ENCODE measurements at places on chromosomes 11 and 22.

GRCh38 chr11:99148352-99148751, 127.6 kb downstream of the CNTN5 start:
- no peak for DNase-seq

GRCh38 chr22:22380098-22381030, 128.2 kb downstream of the ZNF280B start:
- DNase-seq, result no peak

- DNase-seq, result no peak
Observed at GRCh38 chr11:117878314-117878938, 2.0 kb upstream of the FXYD6 start.

DNA sequence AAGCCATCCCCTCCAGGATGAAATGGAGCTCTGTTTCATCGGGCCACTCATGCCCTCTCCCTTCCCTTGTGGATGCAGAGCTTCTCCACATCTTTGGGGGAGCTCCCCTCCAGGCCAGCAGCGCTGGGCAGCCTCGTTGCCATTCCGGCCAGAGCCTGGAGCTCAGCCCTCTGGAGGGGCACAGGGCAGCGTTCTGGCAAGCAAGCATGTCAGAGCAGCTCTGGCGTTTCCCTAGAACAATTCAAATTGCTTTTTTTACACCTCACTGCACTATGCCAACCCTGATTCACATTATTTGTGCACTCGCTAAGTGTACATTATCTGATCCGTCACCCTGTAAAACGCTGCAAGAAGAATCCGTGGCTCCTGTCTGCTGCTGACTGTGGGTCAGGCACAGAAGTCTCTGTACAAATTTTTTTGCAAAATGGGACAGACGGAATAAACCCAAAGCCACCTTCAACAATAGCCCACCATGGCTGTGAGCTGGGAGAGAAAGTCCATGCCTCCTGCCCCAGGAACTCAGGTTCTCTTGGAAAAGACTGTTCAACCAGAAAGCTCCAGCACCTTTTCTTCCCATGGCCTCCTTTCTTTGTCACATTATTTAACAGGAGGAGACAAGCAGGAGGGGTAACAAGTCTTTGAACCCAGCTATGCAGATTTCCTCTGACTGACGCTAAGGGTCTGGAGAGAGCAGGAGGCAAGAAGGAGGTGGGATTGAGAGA, 139.5 kb upstream of the CADM1 start:
- DNase-seq, result no peak

DNA sequence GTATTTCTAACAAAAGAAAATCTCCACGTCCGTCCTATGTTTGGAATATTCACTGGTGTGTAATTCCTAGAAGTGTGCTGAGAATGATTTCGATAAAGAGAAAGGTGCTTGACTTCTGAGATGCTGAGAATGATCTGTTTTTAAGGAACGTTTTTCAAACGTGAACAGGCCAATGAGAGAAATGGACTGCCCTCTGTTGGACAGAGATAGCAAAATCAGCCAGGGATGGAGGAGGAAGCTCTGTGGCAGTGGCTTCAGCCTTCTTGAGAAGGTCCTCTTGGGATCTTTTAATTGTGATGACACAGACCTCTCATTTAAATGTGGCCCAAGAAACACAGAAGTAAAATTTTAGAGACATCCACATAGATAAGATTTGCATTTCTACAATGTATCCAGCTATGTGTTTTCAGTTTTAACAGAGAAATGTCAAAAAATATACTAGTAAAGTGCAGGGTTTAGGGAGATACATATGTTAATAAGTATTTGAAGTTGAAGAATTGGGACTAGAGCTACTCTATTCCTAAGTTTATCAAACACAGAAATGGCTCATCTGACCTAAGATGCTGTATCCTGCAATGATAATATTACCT, 84.0 kb upstream of the RCN1 start:
- peak; percentile 57 for DNase-seq

DNA sequence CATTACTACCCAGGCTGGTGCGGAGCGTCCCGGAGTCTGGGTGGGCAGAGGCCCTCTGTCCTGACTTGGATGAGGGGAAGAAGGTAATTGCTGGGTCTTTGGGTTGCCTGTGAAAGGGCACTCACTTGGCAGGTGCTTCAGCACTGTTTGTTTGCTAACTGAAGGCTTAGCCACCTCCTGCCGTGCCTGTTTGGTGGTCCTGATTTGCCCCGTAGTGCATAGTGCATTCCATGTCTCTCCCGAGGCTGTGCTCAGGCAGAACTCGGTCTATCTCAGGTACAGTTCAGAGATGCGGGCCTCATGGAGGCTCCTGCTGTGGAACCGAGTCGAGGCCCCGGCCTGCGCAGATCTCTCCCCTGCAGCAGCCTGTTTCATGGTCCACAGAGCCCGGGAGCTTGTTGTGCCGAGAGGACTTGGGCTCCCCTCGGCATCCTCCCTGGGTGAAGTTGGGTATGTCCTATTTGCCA, 146.2 kb downstream of the TBC1D22A start:
- DNase-seq, result no peak

- no peak for DNase-seq
Observed at GRCh38 chr11:103659206-103659618, 377.2 kb upstream of the DDI1 start.

DNA sequence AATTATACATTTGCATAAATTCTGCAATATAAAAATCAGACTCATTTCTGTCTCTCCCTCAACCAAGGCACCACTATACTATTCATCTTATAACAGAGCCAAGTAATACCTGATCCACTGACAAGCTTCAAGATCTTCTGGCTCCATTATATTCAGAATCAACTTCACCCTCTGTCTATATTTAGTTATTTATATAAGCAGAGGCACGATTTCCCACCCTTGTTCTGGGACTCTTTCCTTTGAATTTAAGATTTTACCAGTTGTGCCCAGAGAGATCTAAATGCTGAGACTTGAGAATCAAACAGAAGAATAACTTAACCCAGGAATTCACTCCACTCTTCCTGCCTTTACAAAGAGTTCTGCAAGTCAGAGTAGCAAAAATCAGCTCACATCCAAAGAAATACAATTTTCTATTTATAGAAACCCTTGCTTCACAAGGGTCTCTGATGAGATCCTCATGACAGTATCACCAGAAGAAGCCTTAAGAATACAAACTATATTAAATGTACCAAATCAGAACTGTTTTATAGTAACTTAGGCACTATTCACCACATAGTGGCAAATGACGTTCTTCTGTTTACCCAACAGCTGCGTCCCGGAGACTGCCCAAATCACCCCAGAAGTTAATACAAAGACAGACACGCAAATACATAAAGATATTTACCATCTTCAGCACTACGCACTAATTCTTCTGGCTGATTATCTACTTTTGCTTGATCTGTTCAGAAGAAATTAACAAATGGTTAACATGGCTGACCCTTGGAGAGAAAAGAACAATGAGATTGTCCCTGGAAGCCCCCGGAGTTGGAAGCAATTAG, 32.3 kb upstream of the CCDC89 start:
- no peak for DNase-seq

DNA sequence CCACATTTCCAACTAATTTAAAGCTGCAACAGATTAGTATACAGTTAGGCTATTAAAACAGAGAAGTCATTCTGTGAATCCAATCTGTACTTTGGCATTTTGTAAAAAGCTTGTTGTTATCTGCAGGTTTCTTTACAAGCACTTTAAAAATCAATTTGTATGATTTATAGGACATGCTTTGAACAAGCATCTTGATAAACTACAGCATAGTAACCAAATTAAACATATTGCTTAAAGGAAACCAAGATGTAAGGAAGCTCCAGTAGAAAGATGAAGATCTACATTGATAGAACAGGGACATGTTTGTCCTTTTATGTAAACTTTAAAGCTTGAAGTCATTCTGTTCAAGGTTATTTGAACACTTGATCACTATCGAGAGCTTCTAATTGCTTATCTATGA, 498.3 kb upstream of the CCDC90B start:
- DNase-seq, result no peak

- no peak for DNase-seq
Observed at GRCh38 chr11:6608011-6608410, 4.0 kb downstream of the TAF10 start.

DNA sequence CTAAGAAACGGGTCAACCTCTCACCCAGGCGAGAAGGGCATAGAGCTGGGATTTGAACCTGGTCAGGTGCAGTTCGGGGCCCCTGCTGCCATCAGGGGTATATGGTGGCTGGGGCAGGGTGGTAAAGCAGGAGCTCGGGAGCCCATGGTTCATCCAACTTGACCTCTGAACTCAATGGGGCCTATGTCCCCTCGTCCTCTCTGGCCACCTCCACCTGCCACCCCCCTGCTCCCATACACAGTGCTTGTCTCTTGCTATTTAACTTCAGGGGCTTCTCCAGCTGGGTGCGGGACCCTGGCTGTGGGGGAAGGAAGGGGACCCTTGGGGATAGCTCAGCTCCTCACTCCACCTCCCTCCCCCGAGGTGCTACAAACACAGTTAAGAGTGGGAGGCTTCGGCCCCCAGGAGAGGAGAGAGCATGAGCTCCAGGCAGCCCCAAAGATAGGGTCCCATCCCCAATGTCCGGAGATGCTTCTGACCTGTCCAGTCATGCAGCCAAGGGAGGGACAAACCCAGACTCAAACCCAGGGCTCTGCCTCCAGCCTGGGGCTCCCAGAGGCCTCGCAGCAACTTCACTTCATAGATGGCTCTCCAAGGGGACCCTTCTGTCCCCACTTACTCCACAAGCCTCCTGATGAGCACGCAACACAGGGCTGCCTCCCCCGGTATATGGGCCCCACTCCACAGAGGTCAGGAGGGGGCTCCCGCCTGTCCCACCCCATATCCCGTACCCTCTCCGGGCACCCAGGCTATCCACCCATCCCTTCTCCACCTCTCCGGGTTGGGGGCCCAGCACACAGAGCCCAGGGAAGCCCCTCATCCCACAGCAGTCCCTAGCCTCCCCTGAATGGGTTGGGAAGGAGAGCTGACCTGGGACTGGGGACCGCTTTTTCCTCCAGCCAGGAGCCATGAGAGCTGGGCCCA, 712 bp downstream of the IL2RB start:
- DNase-seq, result no peak

DNA sequence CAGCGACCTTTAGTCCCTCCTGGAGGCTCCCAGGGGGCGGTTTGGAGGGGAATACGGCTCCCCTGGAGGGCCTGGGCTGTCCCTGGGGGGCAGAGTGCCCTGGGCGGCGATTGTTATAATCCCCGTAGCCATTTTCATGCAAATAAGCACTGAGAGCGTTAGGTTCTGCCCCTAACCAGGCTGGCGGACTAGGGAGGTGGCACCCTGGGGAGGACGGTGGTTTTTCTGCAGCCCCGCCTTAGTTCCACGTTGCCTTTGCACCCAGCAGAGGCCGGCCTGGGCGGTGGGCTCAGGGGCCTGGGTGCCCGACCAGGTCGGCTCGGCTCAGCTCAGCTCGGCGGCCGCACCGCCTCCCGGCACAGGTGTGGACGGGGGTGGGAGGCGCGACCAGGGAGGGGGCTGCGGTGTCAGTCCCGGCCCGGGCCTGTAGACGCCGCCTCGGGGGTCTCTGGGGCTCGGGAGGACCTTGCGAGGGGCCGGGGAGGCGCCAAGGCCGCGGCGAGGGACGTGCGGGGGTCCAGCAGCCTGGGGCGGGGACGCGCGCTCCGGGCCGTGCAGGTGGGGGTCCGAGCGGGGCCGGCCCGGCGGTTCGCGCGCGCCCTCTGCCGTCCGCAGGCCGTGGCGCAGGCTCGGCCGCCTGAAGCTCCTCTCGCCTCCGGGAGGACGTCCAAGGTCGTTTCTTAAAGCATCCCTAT, 2.3 kb upstream of the DUSP8 start:
- peak; percentile 64 for DNase-seq

GRCh38 chr11:118662401-118663271, 16.8 kb downstream of the TREH start:
- no peak for DNase-seq

GRCh38 chr22:11042116-11042515, 4485.9 kb upstream of the OR11H1 start:
- no peak for DNase-seq

- DNase-seq, result no peak
Observed at GRCh38 chr11:126366064-126366822, 10.8 kb downstream of the ST3GAL4 start.

DNA sequence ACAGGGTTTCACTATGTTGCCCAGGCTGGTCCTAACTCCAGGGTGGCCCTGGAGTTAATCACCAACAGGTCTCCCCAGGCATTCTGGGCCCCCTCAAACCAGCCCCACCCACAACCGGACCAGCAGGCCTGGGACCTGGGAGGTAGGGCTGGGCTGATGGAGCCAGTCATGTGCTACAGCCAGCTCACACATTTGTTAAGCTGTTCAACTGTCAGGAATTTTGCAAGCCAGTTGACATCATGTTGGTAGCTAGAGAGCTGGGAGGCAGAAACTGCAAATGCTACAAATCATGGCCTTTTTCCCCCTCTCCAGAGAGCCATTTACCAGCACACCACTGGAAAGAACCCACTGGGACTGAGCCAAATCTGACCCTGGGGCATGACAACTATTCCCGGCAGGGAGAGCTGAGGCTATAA, 6.8 kb downstream of the ARHGAP1 start:
- DNase-seq, result no peak
